Activated naive CD8-positive, alpha-beta T cell treated with anti-CD3 and anti-CD28 coated beads, Interleukin-2, amount 10 ng/mL, durations not matched to agents 7 days and 5 days (primary cell): ENCODE measurements at places on chromosomes 7 and 10. TPM values are rescaled to one million over a fixed set of nuclear protein-coding genes. Genes with fewer than 3 reads are reported as not detected.

CDC14C gene
- not detected for total RNA-seq

ANXA8L1 gene
- total RNA-seq = 0.17 TPM

DNA sequence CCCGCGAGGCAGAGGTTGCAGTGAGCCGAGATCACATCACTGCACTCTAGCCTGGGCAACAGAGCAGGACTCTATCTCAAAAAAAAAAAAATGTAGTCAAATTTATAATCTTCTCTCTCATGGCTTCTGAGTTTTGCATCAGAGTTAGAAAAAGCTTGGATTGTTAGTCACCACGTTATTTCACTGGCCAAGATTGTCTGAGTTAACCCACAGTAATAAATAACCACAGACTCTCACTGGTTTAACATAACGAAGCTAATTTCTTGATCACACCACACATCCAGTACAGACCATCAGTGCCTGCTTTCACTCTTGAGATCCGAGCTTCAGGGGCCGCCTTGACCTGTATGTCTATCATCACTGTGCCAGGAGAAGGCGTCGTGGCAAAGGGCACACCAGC, 116.8 kb upstream of the JCAD start:
- H3K27ac ChIP-seq = no peak overlapping the region
- H3K4me3 ChIP-seq = no peak overlapping the region
- H3K27me3 ChIP-seq = peaks cover 33% of the 10 kb centered on the region
- no peaks in the 10 kb centered on the region for H3K36me3 ChIP-seq

DNA sequence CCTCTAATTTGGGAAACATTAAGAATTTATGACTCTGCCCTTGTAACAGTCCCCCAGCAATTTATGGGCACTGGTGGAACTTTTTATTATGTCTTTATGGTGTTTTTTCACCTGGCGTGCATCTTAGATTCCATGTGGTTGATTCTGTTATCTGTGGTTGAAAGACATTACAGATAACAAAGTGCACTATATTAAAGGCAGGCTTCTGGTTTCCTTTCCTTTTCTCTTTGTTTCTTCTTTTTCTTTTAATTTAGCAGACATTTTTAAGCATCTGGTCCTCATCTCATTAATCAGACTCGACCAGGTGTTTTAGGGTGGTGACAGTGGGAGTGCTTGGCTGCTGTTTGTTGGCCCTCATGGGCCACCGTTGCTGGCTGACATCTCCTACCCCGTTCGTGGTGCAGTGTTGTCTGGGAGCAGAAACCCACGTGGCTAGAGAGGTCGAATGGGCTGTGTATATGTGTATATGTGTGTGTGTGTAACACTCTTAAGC, 77.4 kb downstream of the LRMDA start:
- DNase-seq = no peak
- peaks cover 5% of the 10 kb centered on the region for H3K27me3 ChIP-seq
- no peaks in the 10 kb centered on the region for H3K36me3 ChIP-seq
- H3K27ac ChIP-seq = no peak overlapping the region

GRCh38 chr7:106488465-106488864, 172.5 kb downstream of the CCDC71L start:
- no peaks in the 10 kb centered on the region for H3K36me3 ChIP-seq
- peaks cover 3% of the 10 kb centered on the region for H3K4me1 ChIP-seq

LRRD1 gene
- total RNA-seq = not detected

CHRM2 gene
- not detected for total RNA-seq

- DNase-seq = no peak
- H3K36me3 ChIP-seq = peaks cover 3% of the 10 kb centered on the region
- H3K4me1 ChIP-seq = peaks cover 14% of the 10 kb centered on the region
- no peak overlapping the region for H3K27ac ChIP-seq
Observed at GRCh38 chr10:117652228-117653169, 110.0 kb downstream of the EMX2 start.

DNA sequence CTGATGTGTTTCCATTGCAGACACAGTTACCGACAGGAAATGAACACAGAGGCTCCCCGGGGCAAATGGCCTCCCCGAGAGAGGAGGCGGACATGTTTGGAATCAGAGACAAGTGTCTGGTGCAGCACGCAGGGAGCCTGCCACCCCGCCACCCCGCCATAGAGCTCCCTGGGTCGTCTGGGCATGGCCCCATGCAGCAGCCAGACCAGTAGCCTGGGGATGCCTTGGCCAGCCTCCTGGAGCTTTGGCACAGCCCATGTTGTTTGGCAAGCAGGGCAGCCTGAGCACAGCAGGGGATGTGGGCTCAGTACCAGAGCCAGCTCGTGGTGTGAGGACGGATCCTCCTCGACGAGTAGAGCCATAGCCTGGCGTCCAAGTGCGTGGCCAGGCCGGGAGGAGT, 80.8 kb downstream of the NKX6-2 start:
- H3K4me1 ChIP-seq = peaks cover 2% of the 10 kb centered on the region
- no peak overlapping the region for H3K4me3 ChIP-seq
- peaks cover 17% of the 10 kb centered on the region for H3K36me3 ChIP-seq
- no peaks in the 10 kb centered on the region for H3K27me3 ChIP-seq

DNA sequence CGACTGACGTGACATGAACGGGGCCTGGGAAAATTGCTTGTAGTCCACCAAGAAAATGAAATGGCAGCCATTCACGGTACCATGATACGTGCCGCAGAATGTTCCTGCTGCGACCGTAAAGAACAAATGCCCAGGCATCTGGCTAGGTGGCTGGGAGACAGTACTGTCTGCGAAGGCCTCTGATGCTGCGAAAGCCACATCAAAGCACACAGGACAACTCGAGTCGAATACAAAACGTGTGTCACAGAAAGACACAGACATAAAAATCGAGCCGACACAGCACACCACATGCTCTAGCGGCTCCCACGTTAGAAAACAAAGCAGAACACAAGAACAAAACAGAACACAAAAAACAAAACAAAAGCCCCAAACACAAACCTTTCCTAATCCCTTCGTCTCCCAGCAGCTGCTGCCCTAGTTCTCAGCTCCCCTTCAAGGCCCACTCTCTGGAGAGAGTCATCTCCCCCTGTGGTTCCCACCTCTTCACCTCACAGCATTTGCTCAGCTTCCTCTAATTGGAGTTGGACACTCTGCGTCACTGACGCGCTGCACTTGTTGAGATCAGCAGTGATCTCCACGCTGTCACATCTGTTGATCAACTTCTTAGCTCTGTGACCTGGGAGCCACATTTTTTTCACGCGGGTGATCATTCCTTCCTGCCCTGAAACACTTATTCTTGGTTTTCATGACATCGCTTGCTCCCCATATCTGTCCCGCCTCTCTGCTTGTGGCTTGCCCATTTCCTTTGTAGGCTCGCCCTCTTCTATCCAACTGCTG, 112.2 kb downstream of the CLEC2L start:
- H3K27me3 ChIP-seq = no peaks in the 10 kb centered on the region
- peak overlapping the region; percentile 90 for H3K4me3 ChIP-seq
- DNase-seq = peak; percentile 68
- peak overlapping the region; percentile 99 for H3K27ac ChIP-seq

DNA sequence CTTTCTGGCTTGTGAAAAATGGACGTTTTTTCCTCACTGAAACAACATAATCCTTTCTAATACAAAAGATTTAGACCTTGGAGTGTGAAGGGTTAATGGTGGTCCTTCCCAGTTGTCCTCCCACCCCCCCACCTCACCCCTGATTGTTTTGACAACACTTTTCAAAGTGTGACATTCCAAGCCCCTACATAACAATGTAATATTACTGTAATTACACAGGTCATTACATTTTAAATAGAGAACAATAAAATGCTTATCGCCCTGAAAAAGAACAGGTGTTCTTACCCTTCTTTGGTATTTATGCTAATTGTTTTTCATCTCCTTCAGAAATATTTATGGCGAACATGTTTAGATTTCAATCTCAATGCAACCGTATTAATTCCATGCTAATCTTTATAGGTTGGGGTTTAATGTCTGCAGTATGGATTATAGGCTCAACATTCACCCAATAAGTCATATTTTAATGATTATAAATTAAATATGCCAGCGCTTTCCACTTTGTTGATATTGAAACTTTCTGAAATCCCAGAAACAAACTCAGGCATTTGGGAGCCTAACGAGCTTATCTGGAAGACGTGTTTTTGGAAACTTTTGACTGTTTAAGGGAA, 5.0 kb downstream of the TCF7L2 start:
- no peaks in the 10 kb centered on the region for H3K36me3 ChIP-seq
- H3K4me3 ChIP-seq = no peak overlapping the region
- DNase-seq = no peak
- peaks cover 74% of the 10 kb centered on the region for H3K27me3 ChIP-seq
- no peak overlapping the region for H3K27ac ChIP-seq
- peaks cover 13% of the 10 kb centered on the region for H3K4me1 ChIP-seq

MYOF gene
- total RNA-seq = 0.91 TPM

DNA sequence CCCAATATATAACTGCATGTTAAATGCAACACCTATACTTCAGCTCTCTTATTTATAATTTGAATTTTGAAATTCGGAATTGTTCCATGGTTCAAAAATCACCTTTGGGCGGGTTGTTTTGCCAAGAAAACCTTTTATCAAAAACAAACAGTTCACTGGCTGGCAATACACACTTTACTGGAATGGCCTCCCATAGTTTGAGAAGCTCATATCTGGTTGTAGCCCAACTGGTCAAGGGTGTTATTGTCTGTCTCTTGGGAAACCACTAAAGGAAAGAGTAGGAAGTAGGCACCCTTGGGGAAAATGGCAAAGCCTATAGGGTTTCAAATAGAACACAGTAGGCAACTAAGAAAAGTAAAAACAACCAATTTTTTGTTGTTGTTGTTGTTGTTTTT, 117.9 kb downstream of the HIPK2 start:
- DNase-seq = no peak
- no peak overlapping the region for H3K4me3 ChIP-seq
- peaks cover 9% of the 10 kb centered on the region for H3K4me1 ChIP-seq

DNA sequence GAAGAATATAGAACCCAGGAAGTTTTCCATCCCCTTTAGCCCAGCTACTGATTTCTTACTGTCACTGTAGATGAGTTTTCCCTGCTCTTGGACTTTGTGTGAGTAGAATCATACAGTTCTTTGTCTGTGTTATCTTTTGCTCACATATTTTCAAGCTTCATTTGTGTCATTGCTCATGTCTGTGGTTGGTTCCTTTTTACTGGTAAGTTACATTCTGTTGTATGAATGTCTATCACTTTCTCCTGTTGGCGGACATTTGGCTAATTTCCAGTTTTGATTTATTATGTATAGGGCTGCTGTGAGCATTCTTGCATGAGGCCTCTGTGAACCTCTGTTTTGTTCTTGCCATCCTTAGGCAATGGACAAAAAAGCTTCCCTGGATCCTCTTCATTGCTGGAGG, 5.3 kb downstream of the GLRX3 start:
- peak overlapping the region; percentile 37 for H3K4me3 ChIP-seq
- H3K27me3 ChIP-seq = no peaks in the 10 kb centered on the region
- peaks cover 54% of the 10 kb centered on the region for H3K4me1 ChIP-seq
- H3K36me3 ChIP-seq = peaks cover 28% of the 10 kb centered on the region
- DNase-seq = no peak

DNA sequence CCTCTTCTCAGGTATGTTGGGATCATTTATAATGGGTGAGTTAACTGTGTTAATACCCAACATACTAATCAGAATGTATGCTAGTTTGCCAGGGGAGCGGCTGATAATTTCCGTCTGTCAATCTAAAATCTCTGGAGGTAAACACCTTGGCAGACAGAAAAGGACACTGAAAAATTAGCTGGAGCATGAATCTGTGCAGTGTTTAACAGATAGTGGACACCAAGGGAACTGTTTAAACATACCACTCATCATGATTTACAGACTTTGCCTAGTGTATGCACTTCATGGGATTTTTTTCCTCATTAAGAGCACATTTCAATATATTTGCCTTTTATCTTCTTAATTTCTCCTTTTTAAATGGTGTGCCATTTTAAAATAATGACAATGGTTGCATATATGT, 68.2 kb downstream of the SLC13A1 start:
- DNase-seq = no peak
- no peaks in the 10 kb centered on the region for H3K27me3 ChIP-seq
- H3K36me3 ChIP-seq = no peaks in the 10 kb centered on the region
- no peak overlapping the region for H3K4me3 ChIP-seq
- no peak overlapping the region for H3K27ac ChIP-seq
